Neural crest cell (in vitro differentiated cells): ENCODE measurements at places on chromosomes 7 and 10. TPM values are rescaled to one million over a fixed set of nuclear protein-coding genes. Genes with fewer than 3 reads are reported as not detected.
A peak's percentile ranks its signal among the peaks of the same experiment; 100 is the strongest.

DNA sequence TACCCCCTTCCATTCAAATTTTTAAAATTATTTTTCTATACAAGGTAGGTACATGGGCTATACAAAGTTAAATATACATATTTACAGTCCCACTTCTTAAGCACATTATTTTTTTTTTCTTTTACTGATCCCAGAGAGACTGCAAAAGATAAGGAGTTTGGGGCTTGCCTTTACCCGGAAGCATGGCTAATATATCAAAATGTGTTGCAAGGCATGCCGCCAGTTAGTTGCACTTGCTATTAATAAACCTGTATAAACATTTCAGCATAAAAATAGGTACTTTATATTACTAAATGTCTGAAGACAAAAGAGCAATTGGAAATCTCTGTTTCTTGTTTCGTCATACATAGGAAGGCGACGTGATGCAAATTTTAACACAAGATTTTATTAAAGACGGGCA is 21.5 kb upstream of the PDLIM1 start:
- no peaks in the 10 kb centered on the region for H3K4me1 ChIP-seq
- no peak for DNase-seq
- no peak overlapping the region for H3K4me3 ChIP-seq

- H3K4me1 ChIP-seq = peaks cover 31% of the 10 kb centered on the region
- no peak for DNase-seq
- H3K27ac ChIP-seq = no peak overlapping the region
- H3K36me3 ChIP-seq = peaks cover 2% of the 10 kb centered on the region
These were observed 654.2 kb downstream of the REEP3 start for GRCh38 chr10:64175271-64175962.

DNA sequence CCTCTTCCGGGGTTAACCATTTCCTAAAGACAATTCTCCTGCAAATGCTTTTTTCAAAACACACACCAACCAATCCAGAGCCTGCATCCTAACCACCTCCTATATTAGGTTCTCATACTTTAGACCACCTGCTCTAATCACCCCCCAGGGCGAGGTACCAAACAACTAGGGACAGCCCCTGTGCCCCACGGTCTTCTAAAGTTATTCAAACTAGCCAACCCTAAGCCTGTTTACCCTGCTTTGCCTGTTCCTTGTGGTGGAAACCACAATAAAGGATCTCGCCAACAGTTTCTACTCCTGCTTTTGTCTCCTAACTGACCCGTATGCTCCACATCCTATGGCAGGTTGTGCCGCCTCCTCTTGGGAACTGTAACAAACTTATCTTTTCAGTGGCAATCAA is 21.1 kb downstream of the SP4 start:
- no peak for DNase-seq
- no peaks in the 10 kb centered on the region for H3K27me3 ChIP-seq
- no peak overlapping the region for H3K27ac ChIP-seq
- no peaks in the 10 kb centered on the region for H3K4me1 ChIP-seq
- H3K36me3 ChIP-seq = peaks cover 45% of the 10 kb centered on the region
- no peak overlapping the region for H3K4me3 ChIP-seq

DNA sequence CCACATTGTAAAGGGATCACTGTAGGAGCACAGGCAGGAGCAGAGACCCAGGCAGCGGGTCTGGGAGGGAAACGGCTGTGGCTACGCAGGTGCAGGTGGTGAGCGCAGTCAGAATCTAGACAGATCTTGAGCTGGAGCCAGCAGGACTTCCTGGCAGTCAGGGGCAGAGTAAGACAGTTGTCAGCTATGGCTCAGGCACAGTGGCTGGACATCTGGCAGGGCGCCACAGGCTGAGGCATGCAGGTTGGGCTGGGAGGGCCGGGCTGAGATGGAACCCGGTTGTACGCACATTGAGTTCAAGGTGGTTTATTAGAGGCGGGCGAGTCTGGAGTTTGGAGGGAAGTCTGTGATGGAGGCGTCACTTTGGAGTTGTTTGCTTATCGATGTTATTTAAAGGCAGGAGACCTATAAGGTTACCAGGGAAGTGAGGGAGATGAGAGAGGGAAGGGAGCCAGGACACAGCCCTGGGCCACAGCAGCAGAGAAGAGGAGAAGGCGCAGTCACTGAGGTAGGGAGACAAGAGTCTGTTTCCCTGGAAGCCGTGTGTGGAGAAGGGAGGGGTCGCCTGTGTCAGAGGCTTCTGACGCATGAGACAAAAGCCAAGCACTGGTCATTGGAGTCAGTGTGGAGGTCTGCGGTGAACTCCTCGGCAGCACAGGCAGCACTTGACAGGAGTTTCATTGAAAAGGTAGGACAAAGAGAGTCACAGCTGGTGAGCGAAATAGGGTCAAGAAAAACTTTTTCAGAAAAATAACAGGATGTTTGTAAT is 73.8 kb downstream of the LANCL2 start:
- no peaks in the 10 kb centered on the region for H3K27me3 ChIP-seq
- peak overlapping the region; percentile 6 for H3K27ac ChIP-seq
- peaks cover 15% of the 10 kb centered on the region for H3K4me1 ChIP-seq
- no peak for DNase-seq

DNA sequence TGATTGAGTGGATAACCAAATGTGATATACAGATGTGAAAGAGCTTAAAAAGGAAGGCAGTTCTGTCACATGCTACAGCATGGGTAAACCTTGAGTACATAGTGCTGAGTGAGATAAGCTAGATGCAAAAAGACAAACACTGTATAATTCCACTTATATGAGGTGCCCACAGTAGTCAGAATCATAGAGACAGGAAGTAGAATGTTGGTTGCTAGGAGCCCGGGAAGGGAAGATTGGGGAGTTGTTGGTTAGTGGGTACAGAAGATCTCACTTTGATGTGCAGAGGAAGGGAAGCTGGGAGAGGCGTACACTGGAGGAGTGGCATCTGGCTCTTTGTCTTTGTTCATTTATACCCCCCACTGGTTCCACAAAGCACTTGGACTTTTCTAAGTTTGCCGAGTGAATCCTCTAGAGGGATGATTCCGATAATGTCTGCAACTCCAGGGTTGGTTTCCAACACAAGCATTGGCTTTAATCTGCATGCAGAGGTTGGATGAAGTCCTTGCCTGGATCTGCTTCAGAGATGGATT is 39.5 kb downstream of the TSPAN14 start:
- peak overlapping the region; percentile 1 for H3K27ac ChIP-seq
- H3K4me3 ChIP-seq = no peak overlapping the region
- no peak for DNase-seq
- peaks cover 46% of the 10 kb centered on the region for H3K36me3 ChIP-seq

DNA sequence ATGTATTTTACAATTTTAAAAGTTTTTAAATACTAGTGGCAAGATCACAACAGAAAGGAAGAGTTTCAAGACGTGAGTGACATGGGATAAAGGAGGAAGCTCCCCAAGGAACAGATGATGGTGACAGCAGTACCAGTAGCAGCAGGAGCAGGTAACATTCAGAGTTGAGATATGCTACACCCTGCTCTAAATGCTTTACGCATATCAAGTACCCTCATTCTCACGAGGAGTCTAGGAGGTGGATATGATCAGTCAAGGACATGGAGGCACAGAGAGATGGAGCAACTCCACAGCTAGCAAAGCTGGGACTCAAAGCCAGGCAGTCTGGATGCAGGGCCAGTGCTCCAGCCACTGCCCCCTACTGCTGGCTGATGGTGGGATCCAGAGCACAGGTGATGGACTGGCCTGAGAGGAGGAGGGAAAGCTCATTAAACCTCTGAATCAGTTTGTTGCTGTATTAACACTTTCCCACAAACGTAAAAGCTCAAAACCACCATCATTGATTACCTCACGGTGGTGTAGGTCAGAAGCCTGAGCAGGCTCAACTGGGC is 17.5 kb downstream of the RP9 start:
- H3K36me3 ChIP-seq = peaks cover 18% of the 10 kb centered on the region
- no peak overlapping the region for H3K27ac ChIP-seq
- no peaks in the 10 kb centered on the region for H3K27me3 ChIP-seq
- no peak overlapping the region for H3K4me3 ChIP-seq
- no peaks in the 10 kb centered on the region for H3K4me1 ChIP-seq
- no peak for DNase-seq

CYP26C1 gene
- total RNA-seq = 0.30 and 0.37 TPM in 2 replicates

DNA sequence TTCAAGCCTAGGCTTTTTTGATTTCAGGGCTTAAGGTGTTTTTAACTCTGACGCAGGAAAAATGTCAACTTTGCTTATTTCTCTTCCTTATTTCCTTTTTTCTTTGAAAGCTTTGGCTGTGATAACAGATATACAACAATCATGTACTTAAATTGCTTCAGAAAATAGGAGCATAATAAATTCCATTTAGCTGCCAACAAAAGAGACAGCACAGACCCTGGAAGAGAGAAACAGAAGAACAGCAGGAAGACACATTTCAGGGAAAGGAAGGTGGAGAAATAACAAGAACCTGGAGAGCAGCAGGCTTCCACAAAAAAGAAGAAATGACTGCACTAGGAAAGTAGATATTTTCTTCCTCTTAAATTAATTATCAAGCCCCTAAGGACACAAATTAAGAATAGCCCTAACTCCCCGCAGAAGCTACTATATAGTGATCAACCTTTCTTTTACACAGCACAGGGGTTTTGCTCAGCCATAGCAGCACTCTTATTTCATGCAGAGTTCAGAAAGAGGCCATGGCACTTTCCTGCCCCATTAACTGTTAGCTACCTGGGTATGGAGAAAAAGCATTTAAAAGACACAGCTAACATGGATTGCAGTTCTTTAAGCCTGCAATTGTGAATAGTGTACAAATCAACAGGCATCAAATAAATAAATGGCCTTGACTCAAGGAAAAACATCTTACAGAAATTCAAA is 61.5 kb downstream of the IQUB start:
- H3K4me1 ChIP-seq = no peaks in the 10 kb centered on the region
- H3K4me3 ChIP-seq = no peak overlapping the region
- H3K36me3 ChIP-seq = no peaks in the 10 kb centered on the region
- no peaks in the 10 kb centered on the region for H3K27me3 ChIP-seq
- DNase-seq = no peak
- H3K27ac ChIP-seq = no peak overlapping the region

RABGEF1 gene
- total RNA-seq = 17.0 and 17.7 TPM in 2 replicates
